CD8-positive, alpha-beta memory T cell (primary cell): ENCODE measurements at places on chromosomes 11 and 22.

DNA sequence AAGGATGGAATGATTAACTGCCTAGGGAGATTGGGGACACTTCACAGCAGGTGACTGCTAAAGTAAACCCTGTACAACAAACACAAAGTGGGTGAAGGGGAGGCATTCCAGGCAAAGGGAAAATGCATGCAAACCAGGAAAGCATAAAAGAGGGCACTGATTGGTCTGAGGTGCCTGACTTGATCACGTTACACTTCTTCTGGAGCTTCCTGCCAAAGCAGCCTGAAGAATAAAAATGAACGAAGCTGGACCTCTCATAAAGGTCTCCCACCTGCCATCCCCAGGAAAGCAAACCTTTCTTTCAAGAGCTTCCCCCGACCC is 46.7 kb upstream of the SCUBE2 start:
- no peak overlapping the region for H3K4me3 ChIP-seq
- no peaks in the 10 kb centered on the region for H3K27me3 ChIP-seq
- DNase-seq, result no peak
- H3K4me1 ChIP-seq, result no peaks in the 10 kb centered on the region
- H3K36me3 ChIP-seq, result peaks cover 21% of the 10 kb centered on the region

- no peak overlapping the region for H3K4me3 ChIP-seq
- H3K36me3 ChIP-seq, result no peaks in the 10 kb centered on the region
- H3K4me1 ChIP-seq, result no peaks in the 10 kb centered on the region
- H3K27ac ChIP-seq, result no peak overlapping the region
- no peak for DNase-seq
Observed at GRCh38 chr11:120304526-120304925, 20.6 kb upstream of the TLCD5 start.

DNA sequence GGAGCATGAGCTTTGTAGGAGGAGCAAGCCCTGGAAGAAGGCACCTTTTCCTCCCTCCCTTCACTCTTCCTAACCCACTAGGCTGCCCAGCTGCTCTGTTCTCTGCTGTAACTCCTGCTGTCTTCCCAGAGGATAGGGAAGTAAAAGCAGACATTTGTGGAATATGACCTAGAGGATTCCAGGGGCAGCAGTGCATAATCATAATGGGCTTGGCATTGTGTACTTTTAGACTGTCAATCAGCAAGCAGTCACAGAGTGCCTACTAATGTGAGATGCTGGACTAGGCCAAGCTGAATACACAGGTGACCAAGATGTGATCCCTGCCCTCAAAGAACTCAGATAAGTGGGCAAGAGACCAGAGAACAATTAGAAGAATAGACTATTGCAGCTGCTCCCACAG is 133.0 kb downstream of the NAV2 start:
- no peak overlapping the region for H3K27ac ChIP-seq
- no peaks in the 10 kb centered on the region for H3K27me3 ChIP-seq
- H3K4me3 ChIP-seq, result no peak overlapping the region
- no peaks in the 10 kb centered on the region for H3K36me3 ChIP-seq
- H3K4me1 ChIP-seq, result no peaks in the 10 kb centered on the region

DNA sequence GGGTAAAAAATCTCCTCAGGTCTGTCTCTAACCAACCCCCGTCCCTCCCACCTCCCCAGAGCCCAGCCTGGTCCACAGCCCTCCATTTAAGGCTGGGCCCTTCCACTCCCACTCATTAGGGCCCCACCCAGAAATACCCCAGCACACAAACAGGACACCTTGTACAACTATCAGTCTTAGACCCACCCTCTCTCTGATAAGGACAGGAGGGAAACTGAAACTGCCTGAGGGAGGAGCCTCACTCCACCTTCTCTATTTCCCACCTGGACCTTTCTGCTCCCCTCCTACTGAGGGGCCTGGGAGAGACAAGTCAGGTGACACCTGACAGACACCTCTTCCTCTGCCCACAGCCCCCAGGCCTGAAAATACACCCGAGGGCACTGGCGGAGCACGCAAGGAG is 90.2 kb downstream of the PLEKHA7 start:
- no peak for DNase-seq
- H3K36me3 ChIP-seq, result no peaks in the 10 kb centered on the region
- no peak overlapping the region for H3K27ac ChIP-seq
